ENCODE measurements at places on chromosomes 16 and 17.

- DNase-seq, result no peak
Observed at GRCh38 chr16:26930786-26931581, 135.7 kb upstream of the C16orf82 start.

DNA sequence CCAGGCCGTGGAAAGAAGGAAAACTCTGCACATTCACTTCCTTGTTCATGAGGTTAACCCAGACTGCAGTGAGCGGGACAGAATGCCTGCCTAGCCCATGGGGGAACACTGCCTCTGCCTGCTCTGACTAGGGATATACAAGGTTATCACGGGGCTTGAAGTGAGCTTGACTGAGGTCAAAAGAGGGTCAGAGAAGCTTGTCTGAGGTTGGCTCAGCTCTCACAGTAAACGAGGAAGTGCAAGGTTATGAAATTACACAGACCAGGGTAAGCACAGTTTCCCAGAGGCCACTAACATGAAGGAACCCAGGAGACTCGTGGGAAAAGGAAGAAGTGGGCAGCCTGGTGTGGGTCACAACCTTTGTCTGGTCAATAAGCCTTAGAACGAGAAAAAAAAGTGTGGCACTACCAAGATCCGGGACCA is 28.7 kb downstream of the HIC1 start:
- DNase-seq, result no peak

GRCh38 chr17:49021095-49021767 is 24.0 kb downstream of the IGF2BP1 start:
- DNase-seq, result no peak

DNA sequence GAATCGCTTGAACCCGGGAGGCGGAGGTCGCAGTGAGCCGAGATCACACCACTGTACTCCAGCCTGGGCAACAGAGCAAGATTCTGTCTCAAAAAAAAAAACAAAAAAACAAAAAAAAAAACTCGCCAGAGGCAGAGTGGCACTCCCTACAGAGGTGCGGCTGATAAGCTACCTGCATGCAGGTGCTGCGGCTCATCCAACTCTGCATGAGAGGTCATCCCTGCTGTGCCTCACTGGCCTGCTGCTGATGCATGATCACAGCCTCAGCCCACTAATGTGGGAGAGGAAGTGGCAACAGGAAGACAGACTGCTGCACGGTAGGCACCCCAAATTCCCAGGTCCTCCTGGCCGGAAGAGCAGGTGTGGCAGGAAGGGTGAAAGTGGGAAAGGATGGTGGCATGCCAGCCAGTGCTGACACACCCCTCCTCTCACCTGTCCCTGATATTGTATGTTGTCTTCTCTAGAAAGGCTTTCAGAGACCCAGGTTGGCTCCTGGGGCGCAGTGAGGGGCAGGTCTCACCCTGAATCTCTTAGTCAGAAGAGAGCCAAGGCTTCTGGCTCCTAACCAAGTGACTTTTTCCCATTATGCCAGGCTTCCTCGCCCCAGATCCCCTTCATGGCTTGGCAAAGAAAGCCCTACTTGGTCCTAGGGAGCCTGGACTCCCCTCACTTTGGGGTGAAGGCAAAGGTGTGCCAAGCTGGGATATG is 11.8 kb downstream of the NXPH3 start:
- DNase-seq, result no peak
